ENCODE measurements at places on chromosomes 6 and 20. TPM values are rescaled to one million over a fixed set of nuclear protein-coding genes. Genes with fewer than 3 reads are reported as not detected.
A peak's percentile ranks its signal among the peaks of the same experiment; 100 is the strongest.

DNA sequence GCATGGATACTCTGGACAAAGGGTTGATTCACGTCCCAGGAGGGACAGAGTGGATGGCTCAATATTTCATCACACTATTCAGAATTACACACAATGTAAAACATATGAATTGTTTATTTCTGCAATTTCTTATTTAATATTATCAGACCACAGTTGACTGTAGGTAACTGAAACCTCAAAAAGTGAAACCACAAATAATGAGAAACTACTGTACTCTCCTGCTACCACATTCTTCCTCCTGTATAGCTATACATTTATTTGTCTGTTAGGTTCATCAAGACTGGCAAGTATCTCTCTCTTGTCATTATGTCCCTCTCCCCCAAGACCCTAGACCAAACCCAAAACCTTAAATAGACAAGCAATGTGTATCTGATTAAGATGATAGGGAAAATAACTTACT, 60.0 kb downstream of the SYCP2 start:
- no peaks in the 10 kb centered on the region for H3K36me3 ChIP-seq
- H3K27me3 ChIP-seq: peaks cover 4% of the 10 kb centered on the region
- no peaks in the 10 kb centered on the region for H3K4me1 ChIP-seq

VNN1 gene
- not detected for total RNA-seq

GRCh38 chr20:54063992-54064676, 6.3 kb downstream of the BCAS1 start:
- DNase-seq: no peak
- H3K27ac ChIP-seq: no peak overlapping the region
- no peaks in the 10 kb centered on the region for H3K27me3 ChIP-seq
- H3K4me1 ChIP-seq: peaks cover 2% of the 10 kb centered on the region
- no peak overlapping the region for H3K4me3 ChIP-seq

TDP2 gene
- 56.9 TPM for total RNA-seq

HRH3 gene
- total RNA-seq: 13.7 TPM

DNA sequence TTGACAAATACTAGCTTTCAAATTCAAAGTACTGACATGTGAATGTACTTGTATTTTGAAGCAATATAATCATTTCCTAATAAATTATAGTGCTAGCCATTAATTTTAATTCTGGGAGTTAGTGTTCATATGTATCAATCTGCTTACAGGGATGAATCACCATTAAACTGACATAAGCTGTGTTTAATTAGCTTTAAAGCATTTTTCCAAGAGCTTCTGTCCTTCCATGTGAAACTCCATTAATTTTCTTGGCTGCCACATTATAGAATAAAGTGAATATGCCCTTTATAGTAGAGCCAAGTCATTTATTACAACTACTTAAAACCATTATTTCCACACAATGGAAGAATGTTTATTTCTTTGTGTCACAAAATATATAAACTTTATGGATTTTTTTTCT, 150.8 kb downstream of the COL21A1 start:
- no peak for DNase-seq
- no peaks in the 10 kb centered on the region for H3K4me1 ChIP-seq
- no peaks in the 10 kb centered on the region for H3K36me3 ChIP-seq
- H3K27me3 ChIP-seq: peaks cover 2% of the 10 kb centered on the region

DNA sequence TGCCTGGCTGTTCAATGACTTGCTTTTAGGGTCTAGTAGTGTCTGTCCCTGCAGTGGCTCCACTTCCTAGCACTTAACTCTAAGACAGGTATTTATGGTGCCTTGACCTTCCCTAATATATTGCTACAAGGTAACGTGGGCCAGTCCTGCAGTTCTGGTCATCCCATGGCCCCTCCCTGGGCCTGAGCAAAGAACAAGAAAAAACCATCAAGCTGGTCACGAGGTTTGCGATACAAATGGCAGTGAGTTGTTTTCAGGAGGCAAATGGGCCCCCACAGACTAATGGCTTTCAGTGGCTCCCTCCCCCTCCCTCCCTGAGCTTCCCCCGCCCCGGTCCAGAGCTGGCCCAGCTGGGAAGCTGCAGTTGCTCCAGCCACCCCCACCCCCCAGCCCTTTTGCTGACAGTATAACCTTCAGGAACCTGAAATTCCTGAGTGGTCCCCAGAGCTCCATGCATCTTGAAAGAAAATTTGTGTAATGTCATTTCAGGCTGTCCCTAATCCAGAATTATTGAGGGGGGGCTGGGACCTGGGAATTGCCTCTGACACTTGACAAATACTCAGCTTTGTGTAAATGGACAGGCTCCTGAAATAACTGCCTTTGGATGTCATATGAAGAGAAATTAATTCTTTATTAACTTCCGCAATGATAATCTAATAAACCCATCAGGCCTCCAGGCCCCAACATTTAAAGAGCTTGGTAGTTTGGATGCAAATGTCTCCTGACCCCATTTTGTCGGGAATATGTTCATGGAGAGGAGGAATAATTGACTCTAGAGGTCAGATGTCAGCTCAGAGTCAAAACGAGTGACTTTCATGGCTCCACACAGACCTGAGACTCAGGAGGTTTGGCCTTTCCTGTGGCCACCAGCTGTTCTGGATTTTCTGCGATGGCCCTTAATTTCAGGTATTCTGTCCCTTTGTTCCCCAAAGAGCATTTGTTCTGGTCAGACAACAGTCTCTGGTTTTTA, 153.2 kb upstream of the TOP1 start:
- DNase-seq: peak; percentile 38
- peak overlapping the region; percentile 33 for H3K27ac ChIP-seq
- peaks cover 5% of the 10 kb centered on the region for H3K27me3 ChIP-seq
- peaks cover 4% of the 10 kb centered on the region for H3K36me3 ChIP-seq

GRCh38 chr20:29306390-29307072, 1950.9 kb upstream of the DEFB115 start:
- no peak overlapping the region for H3K27ac ChIP-seq
- no peaks in the 10 kb centered on the region for H3K4me1 ChIP-seq
- DNase-seq: no peak
- H3K27me3 ChIP-seq: peaks cover 37% of the 10 kb centered on the region
- H3K36me3 ChIP-seq: peaks cover 26% of the 10 kb centered on the region
- peak overlapping the region; percentile 47 for H3K4me3 ChIP-seq

DNA sequence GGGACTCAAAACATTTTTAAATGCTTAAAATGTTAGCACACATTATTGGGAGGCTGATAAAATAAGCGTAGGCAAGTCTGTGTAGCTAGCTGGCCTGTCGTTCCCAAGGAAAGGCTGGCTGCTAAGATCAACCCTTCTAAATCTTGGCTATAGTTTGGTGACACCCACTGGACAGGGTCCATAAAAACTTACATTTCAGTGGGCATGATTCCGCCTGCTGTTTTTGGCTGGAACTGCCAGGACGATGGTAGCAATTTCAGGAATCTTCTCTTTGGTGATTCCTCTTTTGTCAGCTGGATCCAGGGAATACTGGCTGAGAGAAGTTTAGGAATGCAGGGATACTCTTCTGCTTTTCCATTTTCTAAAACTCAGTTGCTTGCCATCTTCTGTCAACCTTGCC, 162.2 kb downstream of the NKAIN2 start:
- peaks cover 8% of the 10 kb centered on the region for H3K4me1 ChIP-seq
- no peak overlapping the region for H3K4me3 ChIP-seq
- DNase-seq: no peak
- no peaks in the 10 kb centered on the region for H3K36me3 ChIP-seq
- no peak overlapping the region for H3K27ac ChIP-seq

DNA sequence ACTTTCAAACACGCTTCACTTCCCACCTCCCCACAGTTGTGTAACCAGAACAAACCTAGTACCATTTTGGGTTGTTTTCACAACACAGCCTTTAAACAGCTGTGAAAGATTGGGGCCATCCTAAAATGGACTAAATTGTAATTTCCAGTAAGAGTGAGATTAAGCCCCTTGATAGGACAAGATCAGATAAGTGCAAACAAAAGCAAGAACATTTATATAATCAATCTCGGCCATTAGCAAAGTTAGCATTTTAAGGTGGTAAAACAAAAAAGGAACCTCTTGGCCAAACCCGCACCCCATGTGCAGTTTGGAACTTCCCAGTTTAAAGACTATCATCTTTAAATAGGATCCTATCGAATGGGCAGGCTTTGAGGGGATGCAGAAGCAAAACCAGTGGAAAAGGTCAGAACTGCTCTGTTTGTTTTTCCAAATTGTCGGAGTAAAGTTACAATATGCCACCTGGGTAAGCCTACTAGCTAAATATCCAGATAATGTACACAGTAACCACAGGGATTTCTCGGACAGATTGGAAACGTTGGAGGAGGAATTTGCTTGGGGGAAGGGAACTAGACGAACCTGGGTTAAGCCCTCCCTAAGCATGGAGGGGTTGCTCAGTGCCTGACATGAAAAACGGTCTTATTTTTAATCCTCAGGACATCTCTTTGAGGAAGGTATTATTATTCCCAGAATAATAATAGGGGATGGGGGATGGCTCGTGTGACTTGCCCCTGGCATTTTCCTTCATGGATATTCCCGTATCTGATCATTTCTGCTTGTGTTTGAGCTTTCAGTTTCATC, 159.8 kb upstream of the SALL4 start:
- H3K36me3 ChIP-seq: no peaks in the 10 kb centered on the region
- no peak for DNase-seq
- H3K4me3 ChIP-seq: no peak overlapping the region
- peaks cover 10% of the 10 kb centered on the region for H3K4me1 ChIP-seq

LAMA5 gene
- 724 TPM for total RNA-seq

DNA sequence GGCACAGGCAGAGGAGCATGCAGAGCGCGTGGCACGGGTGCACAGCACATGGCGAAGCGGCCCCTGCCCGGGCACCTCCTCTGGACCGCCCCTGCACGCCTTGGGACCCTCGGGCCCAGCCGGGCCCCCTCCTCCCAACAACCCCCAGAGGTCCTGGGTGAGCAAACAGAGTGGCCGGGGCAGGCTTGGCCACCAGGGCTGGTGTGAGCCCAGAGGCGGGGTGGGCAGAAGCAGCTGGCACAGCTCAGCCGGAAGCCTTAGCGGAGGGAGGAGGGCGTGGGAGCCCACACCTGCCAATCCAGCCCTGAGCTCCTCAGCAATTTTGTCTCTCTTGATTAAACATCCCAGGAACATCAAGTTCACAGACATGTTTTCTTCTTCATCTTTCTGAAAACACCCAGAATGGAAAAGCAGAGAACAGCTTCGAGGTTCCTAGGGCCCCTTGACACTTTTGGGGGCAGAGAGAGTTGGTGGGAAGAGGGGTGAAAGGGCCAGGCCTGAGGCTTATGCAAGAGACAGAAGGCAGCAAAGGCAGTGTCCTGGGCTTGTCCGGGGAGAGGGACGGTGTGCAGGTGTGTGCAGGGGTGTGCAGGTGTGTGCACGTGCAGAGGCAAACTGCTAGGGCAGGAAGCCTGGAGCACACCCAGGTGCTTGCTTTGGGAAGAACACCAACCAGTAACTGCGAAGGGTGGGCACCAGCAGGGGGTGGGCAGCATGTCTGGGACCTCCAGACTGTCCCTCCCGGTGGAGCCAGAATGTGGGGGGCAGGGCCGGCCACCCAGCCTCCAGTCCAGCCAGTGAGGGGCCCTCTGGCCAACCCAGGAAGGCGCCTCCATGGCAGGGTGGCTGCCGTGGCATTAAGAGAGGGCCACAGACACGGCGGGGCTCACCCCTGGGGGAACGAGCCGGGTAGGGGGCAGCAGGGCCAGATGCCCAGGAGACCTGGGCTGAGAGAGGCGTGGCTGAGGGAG, 4.8 kb downstream of the HRH3 start:
- H3K27me3 ChIP-seq: no peaks in the 10 kb centered on the region
- no peak overlapping the region for H3K27ac ChIP-seq
- DNase-seq: no peak

- no peak for DNase-seq
- no peak overlapping the region for H3K4me3 ChIP-seq
- H3K27ac ChIP-seq: no peak overlapping the region
- H3K4me1 ChIP-seq: no peaks in the 10 kb centered on the region
- peaks cover 3% of the 10 kb centered on the region for H3K27me3 ChIP-seq
These were observed 10.3 kb upstream of the TAAR9 start for GRCh38 chr6:132527791-132528190.

DNA sequence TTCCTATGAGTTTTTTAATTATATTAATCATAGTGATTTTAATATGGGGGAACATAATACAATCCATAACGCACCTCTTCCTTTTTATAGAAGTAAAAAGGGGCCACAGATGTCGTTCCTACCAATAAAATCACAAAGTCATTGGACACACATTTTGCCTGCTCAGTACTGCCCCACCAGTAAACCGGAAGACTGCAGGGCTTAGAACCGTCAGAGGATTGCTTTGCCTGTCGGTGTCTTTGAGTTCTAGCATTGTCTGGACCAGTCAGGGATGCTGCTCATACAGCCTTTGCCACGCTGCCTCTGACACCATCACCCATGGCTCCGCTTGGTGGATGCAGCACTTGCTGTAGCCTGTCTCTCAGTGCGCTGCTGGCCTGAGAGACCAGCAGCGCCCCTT, 853.6 kb downstream of the C6orf118 start:
- no peaks in the 10 kb centered on the region for H3K27me3 ChIP-seq
- H3K27ac ChIP-seq: no peak overlapping the region
- no peaks in the 10 kb centered on the region for H3K36me3 ChIP-seq
- H3K4me3 ChIP-seq: no peak overlapping the region
- no peaks in the 10 kb centered on the region for H3K4me1 ChIP-seq

DNA sequence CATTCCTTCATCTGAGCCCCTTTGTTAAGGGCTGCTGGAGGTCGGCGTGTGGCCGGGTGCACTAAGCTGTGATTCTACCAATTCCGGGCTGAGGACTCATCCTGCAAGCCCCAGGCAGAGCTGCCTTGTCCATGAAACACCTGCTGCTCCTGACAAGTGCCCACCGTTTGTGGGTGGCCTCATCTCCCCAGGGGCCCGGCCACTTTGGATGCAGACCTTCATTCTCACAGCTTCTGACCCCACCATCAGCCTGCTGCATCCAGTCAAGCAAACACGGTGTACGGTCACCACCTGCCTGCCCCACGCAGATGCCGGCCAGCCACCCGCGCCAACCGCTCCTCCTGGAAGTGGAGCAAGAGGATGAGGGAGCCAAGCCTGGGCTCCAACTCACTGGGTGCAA, 382.7 kb downstream of the THBS2 start:
- peaks cover 2% of the 10 kb centered on the region for H3K27me3 ChIP-seq
- H3K27ac ChIP-seq: no peak overlapping the region
- H3K4me1 ChIP-seq: peaks cover 3% of the 10 kb centered on the region
- no peak overlapping the region for H3K4me3 ChIP-seq
- H3K36me3 ChIP-seq: no peaks in the 10 kb centered on the region

FERMT1 gene
- 0.29 TPM for total RNA-seq

C6orf118 gene
- not detected for total RNA-seq

- peak overlapping the region; percentile 96 for H3K27ac ChIP-seq
- peaks cover 8% of the 10 kb centered on the region for H3K27me3 ChIP-seq
- no peaks in the 10 kb centered on the region for H3K36me3 ChIP-seq
- peaks cover 9% of the 10 kb centered on the region for H3K4me1 ChIP-seq
- H3K4me3 ChIP-seq: peak overlapping the region; percentile 96
These were observed 112.0 kb downstream of the HFE start for GRCh38 chr6:26199057-26199772.
